NAMALWA (cell line): ENCODE measurements at places on chromosomes 3 and 15.

GRCh38 chr3:190326361-190326760 lies 4.1 kb upstream of the CLDN1 start:
- DNase-seq: no peak

GRCh38 chr3:10835406-10835805 lies 19.4 kb downstream of the SLC6A11 start:
- no peak for DNase-seq

DNA sequence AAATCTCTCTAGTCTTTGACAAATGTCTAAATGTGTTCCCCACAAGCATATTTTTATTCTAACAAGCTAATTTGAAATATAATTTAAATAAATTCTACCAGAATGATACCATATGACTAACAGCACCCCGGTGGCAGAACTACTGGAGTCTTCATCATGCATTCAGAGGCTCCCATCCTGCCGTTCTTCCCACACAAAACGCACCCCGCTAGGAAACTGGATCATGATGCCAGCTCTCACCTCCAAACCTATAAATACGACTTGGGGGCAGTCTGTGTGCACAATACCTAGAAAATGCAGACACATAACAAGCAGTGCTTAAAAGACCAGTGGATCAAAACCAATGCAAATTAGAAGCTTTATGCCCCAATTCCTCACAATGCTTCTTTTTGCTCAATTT lies 8.5 kb downstream of the HOMER2 start:
- no peak for DNase-seq

DNA sequence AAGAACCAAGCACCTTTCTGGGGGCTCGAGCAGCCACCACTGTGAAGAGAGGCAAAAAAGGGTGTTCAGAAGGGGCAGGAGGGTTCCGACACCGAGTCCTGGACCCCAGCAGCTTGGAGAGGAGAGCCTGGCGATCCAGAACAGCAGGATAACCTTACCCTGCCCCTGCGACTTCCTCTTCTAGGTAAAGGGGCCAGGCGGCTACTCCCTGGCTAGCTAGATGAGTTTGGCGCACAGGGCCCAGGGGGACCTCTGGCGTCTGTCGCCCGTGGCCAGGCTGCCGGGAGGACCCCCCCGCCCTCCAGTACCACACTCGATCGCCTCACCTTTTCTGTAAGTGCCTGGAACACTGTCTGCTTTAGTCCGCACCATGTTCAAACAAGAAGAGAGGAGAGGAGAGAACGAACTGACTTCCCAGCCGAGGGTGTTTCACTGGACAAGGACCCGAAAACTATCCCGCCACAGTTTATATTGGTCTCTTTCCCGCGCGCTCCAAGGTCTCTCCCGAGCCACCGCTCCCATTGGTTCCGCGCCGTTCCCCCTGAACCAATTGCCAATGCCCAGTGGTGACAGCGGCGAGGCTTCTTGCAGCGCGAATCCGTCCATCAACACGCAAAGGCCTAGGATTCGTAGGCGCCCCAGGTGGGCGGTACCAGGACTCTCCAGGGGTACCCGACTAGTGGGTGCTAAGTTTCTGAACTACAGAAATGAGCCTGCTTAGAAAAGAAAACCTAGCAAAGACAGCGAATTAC lies at the start of gene PCLAF:
PCLAF (minus strand) TSS at position 442 of the 752 bp plus-strand sequence; CDS start at position 372, 70 bp downstream.
- peak; percentile 99 for DNase-seq

DNA sequence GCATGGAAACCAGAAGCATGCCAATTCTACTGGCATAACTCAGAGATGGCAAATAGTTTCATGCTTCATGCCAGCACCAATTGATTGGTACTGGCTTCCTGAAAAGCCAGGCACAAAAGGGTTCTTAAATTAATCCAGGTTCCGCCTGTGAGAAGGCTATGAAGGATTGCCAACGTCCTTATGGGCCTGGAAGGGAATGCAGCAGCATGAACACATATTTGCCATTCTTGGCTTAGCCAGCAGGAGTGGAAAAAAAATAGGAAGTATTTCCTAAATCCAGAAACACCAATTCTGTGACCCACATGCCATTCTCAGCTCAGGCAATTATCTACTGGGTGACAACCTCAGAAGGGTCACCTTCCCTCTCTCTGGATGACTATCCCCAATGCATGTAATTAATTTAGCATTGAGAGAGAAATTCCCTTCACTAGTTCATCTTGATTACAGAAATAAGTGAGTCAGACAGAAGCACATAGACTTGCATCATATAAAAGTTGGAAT lies 36.0 kb downstream of the ADAMTS9 start:
- no peak for DNase-seq

GRCh38 chr3:194265505-194265892 lies 85.6 kb downstream of the CPN2 start:
- DNase-seq: no peak

DNA sequence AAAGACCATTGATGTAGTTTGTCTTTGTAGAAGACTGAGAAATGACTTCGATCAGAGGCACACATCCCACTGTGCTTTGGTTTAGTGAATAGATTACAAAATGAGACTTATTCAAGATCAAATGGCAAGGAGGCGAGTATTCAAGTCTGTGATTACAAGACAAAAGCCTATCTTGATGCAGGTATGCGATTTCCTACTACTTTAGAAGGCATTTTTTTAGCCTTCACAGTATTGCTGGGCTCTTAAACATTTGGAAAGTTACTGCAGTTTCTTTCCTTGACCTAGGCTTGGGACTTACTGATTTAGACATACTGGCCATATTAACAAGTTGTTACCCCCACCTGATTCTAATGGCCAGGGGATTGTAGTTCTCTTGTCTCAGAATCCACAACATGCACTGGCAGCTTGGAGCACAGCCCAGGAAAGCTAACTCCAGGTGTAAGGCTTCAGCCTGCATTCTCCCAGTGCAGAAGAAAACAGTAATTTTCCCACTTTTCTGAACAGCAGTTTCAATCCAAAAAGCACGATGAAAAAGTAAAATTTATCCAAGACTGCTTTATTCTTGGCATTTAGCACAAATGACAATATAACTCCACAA lies 311.6 kb downstream of the EPHA6 start:
- DNase-seq: no peak

GRCh38 chr15:40061212-40061901 lies 22.4 kb upstream of the SRP14 start:
- no peak for DNase-seq

GRCh38 chr3:101102678-101103296 lies 109.6 kb upstream of the ABI3BP start:
- DNase-seq: no peak

DNA sequence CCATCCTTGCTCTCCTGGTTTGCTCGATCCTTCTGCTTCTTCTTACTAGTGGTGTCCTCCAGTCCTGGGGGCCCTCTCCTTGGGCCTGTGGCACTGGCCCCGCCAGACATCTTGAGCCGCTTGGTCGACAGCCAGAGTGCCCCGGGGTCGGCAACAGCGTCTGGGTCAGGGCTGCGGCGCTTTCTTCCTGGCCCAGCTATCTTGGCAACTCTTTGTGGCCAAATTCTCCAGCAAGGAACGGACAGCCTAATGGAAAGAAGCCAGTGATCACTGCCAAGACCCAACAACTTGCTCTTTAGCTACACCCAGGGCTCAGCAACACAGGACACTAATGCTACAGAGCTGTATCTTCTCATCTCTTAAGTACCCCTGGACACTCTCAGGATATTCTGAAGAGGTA lies 1.6 kb downstream of the USP19 start:
- no peak for DNase-seq

GRCh38 chr3:119329551-119329950 lies 35.4 kb downstream of the ARHGAP31 start:
- no peak for DNase-seq

DNA sequence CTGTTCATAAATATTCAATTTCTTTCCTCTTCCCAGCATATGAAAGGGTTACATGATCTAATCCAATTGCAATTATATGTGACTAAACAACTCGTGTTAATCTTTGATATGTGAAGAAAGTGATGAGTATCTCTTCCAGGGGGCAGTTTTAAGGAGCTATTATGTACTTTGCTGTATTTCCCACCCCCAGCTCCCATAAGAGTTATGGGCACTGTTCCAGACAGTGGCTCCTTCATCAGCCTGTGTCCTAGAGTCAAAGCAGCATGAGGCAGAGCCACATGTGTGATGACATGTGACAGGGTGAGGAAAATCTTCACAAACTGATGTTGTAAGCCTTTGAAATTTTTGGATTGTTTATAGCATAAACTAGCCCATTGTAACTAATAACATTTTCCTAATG lies 315.4 kb downstream of the DIPK2A start:
- no peak for DNase-seq

DNA sequence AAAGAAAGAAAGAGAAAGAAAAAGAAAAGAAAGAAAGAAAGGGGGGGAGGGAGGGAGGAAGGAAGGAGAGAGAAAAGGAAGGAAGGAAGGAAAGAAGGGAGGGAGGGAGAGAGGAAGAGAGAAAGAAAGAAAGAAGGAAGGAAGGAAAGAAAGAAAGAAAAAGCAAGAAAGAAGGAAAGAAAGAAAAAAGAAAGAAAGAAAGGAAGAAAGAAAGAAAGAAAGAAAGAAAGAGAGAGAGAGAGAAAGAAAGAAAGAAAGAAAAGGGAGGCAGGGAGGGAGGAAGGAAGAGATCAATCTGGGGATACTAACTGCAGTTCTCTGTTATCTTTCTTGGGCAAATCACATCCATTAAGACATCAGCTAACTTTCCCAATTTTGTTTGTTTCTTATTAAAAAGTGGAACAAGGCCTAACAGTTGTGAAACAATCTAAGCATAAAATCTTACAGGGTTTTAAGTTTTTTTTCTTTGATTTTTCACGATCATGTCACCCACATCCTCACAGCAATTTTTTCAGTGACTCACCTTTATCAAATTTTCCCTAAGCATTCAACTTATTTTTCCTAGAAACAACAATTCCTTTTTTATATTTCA lies 36.8 kb downstream of the TBC1D2B start:
- DNase-seq: no peak

- peak; percentile 43 for DNase-seq
These were observed 80.8 kb downstream of the SMAD3 start for GRCh38 chr15:67146234-67146633.

GRCh38 chr3:30871720-30872119 lies 22.7 kb downstream of the GADL1 start:
- DNase-seq: no peak

- peak; percentile 33 for DNase-seq
These were observed at the start of gene CCDC33 for GRCh38 chr15:74235962-74236361. Gene CCDC33 (plus strand): TSS chr15:74236326. CDS start chr15:74236720, 394 bp downstream.

- no peak for DNase-seq
These were observed 15.4 kb downstream of the GALK2 start for GRCh38 chr15:49185473-49185872.

DNA sequence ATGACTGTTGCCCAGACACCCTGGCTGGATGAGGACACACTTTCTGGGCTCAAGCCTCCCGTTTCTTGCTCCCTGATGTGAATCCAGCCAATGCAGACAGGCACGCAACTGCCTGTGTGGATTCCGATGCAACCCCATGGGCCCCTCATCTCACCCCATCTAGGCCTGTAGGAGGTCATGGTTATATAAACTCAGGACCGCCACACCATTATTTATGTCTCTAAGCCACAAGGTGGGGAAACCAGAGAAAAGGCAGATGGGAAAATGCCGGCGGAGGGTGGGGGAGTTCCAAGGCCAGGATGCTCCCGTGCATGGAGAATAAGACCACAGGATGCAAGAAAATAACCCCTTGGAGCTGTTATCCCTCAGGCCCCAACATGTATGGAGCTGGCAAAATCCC lies 2.0 kb downstream of the MESP1 start:
- DNase-seq: no peak

GRCh38 chr15:66270932-66271331 lies 17.4 kb upstream of the MEGF11 start:
- DNase-seq: no peak

- DNase-seq: no peak
These were observed 497.9 kb downstream of the IGSF11 start for GRCh38 chr3:118536764-118537163.

DNA sequence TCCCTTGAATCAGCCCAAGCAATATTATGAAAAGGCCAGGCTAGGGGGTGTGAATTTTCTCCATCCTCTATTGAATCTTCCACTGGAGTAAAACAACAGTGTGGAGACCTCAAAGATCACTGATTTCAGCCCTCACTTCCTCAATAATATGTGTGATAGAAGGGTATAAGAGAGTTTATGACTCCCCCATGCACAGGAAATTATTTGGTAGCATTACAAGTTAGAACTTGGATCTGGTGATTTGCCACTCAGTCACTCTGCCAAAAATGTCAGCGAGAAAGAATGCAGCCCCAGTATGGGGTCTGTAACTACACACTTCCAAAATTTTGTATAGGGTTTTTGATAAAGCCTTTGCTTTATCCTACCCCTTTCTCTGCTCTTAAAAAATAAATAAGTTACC lies 81.0 kb upstream of the KCNMB2 start:
- no peak for DNase-seq

DNA sequence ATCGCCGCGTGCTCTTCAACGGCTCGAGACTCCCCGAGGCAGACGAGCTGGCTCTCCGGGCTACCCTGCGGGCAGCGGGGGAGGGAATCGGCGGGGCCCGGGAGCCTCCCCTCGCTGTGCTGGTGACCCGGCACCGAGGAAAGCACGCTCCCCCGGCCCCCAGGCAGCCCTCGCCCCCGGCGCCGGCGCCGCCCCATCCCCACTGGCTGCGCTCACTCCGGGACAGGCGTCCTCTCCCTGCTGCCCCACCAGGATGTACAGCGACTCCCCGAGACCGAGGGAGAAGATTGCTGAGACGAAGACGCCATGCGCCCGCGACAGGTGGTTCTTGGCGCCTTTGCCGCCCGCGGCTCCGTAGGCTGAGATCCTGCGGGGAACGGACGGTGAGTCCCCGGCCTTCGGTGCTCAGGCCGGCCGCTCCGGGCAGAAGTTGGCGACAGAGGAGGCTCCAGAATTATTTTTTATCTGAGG lies 1.7 kb downstream of the LTK start:
- no peak for DNase-seq

DNA sequence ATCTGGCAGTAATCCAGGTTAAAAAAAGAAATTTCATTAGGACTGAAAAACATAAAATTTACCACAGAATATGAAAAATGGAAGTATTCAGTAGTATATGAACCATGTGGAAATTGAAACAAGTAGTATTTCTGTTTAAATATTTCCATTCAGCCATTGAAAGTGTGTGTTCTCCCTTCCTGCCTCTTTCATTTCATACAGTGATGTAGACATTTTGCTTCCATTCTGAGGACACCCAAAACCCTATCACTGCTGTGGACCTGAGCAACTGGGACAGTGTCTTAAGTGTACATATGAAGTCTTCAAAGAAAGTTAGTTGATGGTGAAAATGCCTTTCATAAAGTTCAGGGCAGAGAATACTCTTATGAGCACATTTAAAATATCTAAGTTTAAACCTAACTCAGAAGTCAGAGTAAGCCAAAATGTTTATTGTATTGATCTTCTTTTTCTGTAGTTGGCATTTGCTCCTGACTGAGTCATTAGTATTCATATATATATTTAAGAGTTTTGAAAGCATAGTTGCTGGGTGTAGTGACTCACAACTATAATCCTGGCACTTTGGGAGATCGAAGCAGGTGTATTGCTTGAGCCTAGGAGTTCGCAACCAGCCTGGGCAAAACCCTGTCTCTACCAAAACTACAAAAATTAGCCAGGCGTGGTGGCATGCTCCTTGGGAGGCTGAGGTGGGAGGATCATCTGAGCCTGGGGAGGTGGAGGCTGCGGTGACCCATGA lies 198.8 kb downstream of the KLHL25 start:
- DNase-seq: no peak
